SW480 (cell line): ENCODE measurements at places on chromosomes 2 and 18.

- no peak for DNase-seq
These were observed 90.4 kb downstream of the SLC8A1 start for GRCh38 chr2:40361478-40361877.

DNA sequence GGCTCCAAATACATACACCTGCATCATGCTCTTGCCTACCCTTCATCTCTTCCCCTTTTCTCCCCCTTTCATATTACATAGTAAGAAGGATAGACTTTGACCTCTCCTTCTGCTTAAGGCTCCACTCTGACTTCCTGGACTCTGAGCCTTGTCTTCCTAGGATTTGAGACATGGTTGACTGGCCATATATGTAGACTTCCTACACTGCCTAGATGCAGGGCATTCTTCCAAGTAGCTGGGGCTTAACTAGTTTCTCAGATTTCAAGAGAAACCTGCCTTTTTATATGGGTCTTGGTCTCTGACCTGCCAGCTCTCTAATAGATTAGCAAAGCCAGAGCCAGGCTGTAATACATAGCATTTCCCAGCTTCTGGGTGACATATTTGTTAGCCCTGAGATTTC, 35.4 kb upstream of the CYP26B1 start:
- DNase-seq: no peak

DNA sequence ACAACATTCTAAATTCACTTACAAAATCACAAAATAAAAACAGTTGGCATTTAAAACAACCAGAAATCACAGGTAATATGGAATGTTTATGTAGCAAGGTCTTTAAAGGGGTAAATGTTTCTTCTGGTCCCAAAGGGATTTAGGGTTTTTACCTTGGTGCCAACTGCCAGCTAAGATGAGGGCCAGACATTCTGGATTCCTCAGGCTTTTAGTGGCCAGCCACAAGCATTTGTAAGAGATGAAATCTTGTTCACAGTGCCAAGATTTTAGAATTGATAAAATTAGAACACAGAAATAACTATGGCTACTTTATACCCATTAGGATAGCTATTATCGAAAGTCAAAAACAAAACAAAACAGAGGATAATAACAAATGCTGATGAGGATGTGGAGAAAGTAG, 60.4 kb upstream of the CDKL4 start:
- DNase-seq: no peak

- no peak for DNase-seq
These were observed 274.9 kb upstream of the TCF4 start for GRCh38 chr18:55862693-55863390.

DNA sequence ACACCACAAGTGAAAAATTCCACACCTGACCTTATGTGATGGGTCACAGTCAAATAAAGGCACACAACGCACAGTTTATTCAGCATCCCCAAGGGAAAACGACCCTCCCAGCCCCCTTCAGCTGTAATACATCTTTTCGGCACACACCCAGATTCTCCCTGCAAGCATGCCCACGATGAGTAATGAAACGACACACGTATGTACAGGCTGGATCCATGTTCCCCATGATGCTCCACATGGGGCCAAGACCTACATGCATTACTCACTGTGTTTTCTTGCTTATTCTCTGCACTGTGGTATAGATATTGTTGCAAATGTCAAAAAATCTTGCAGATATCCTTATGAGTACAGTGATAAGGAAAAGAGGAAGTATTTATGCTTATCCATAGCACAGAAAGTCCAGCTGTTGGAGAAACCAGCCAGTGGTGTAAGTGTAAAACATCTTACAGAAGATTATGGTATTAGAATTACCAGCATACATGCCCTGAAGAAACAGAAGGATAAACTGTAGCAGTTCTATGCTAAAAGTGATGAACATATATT, 32.5 kb upstream of the SGPP2 start:
- DNase-seq: no peak

GRCh38 chr2:341017-341542, 53.2 kb upstream of the ALKAL2 start:
- DNase-seq: no peak

GRCh38 chr2:136117909-136118818, at the start of gene CXCR4:
Gene CXCR4, minus strand, starts transcription at chr2:136118149. Its CDS starts 89 bp downstream, at chr2:136118060.
- DNase-seq: peak; percentile 85

- DNase-seq: no peak
These were observed 17.1 kb upstream of the ANKRD62 start for GRCh38 chr18:12076424-12077140.

- DNase-seq: no peak
These were observed 388.8 kb downstream of the CBLN2 start for GRCh38 chr18:72155327-72155726.

GRCh38 chr2:176392249-176392648, 123.0 kb downstream of the MTX2 start:
- no peak for DNase-seq

DNA sequence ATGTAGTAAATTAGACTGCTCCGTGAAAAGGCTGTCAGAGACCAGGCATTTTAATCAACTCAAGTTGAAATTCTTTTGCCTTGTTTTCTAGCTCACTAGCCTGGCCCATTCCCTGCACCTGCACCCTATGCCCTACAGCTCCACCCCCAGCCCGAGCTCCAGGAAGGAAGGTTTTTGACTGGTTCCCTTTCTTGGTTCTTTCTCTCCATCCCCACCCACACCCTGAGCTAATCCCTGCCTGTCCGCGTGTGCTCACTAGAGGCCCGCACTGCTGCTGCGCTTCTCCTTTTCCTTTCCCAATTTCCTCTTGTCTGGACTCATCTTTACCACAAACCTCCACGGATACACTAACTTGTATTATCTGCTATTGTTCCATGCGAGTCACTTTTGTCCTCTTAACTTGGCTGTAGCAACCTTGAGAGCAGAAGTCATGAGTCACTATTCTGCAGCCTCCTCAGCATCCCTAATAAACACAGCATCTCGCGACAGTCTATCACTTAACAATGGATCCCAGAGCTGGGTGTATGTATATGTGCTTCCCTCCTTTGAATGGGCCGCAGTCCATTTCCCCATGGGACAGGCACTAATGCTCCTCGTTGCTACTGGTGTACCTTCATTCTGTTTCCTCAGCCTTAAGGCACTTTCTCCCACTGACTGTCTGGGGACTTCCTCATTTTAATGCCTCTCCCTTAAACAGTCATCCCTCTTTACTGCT, 36.5 kb downstream of the COLEC12 start:
- no peak for DNase-seq

- DNase-seq: no peak
These were observed 84.9 kb downstream of the MALT1 start for GRCh38 chr18:58756148-58756547.

DNA sequence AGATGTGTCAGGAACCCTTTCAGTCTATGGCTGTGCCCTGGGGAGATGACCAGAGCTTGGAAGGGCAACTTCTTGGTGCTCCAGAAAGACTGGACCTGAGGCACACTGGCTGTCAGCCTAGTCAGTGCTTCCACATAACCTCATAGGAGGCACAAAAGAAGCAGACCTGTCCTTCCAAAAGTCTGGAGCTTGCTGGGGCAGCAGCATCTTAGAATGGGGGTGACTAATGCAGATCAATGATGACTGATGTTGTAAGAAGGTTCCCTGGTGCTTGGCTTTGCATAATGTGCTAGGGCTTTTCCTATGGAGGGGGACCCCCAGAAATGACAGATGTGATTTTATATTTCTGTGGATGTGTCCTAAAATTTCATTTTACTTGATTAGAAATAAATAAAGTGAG, 255.7 kb upstream of the THUMPD2 start:
- no peak for DNase-seq

DNA sequence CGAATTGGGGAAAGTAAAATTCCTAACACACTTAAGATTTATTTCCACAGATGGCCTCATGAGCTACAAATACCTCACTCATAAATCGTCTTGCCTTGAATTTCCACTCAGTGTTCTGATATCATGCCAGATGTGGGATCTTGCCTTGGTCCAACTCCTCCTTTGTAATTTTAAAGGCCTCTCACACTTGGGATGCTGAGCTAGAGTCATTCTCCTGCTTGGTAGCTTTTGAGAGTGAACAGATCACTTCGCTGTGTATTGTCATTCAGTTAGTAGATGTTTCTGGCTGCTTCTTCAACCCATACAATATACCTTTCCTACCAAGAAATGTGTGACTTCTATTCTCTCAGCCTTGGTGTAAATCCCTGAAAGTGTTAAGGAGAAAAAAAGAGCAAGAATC, 309.2 kb downstream of the NRXN1 start:
- DNase-seq: no peak

GRCh38 chr2:121803503-121803902, 48.1 kb downstream of the TSN start:
- DNase-seq: no peak

GRCh38 chr2:161419638-161420190, 3.6 kb downstream of the TBR1 start:
- DNase-seq: no peak

GRCh38 chr2:61493523-61493942, 22.6 kb upstream of the USP34 start:
- no peak for DNase-seq

DNA sequence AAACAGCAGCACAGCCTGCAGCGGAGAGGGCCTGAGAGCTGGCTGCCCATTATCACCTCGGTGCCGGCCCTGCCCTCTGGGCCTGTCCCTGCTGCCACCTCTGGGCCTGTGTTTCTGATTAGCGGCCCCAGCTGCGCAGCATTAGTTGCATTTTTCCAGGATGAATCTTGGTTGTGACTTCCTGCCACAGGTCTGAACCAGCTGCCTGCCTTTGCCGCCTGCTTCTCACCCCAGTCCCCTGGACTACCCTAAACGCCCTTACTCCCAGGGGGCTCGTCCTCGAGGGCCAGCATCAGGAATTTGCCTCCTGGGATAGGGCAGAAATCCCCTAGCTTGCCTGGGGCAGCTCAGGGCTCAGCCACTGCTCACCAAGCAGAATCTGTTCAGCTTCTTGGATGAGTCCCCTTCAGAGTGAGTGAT, 342.8 kb downstream of the DYSF start:
- peak; percentile 24 for DNase-seq

DNA sequence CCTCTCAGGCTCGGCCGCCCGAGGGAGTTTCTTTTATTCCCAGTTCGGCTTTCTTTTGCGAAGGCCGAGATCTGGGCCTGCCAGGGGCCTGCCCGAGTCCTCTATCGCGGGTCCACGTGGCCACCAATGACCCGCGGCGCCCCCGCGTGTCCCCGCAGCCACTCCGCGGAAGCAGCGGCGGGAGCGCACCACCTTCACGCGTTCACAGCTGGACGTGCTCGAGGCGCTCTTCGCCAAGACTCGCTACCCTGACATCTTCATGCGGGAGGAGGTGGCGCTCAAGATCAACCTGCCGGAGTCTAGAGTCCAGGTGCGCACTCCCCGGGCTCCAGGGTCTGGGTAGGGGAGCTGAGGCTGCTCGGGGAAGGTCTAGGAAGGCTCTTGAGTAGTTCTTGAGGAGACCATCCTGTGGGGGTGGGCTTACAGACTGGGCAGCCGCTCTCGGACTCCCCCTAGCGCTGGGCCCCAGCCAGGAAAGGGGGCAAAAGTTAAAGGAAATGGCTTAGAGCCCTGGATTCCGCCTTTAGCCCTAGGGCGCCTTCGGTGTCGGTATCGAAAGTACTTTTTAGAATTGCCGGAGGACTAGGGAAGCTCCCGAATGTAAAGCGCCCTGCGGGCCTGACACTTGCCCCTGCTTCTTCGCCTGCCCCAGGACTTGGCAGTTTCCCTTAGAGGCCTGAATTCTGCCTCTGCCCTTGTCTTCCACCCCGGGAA, 3.4 kb downstream of the OTX1 start:
- DNase-seq: no peak

GRCh38 chr2:159382447-159383028, 96.0 kb upstream of the WDSUB1 start:
- DNase-seq: no peak

GRCh38 chr2:219997341-219997851, 370.0 kb downstream of the SLC4A3 start:
- no peak for DNase-seq

- DNase-seq: no peak
These were observed 93.2 kb upstream of the PKDCC start for GRCh38 chr2:41954304-41955291.
